Ovary (tissue), 10 donors: ENCODE measurements at places on chromosomes 13 and 19.

DNA sequence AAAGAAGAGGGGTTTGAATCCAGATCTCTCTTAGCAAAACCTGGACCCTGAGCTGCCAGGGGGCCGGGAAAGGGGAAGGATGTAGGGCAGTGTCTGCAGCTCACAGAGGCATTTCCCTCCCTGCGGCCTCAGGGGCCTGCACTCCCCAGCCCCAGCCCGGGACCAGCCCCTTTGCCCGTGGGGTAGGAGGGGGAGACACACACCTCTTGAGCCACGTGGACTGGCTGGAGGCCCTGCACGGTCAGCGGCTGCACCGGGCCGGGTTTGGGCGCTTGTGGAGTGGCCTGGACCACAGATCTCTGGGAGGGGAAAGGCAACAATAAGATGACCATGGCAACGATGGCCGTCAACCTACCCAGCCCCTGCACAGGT lies 26.9 kb downstream of the RFX1 start:
- no peak for DNase-seq

DNA sequence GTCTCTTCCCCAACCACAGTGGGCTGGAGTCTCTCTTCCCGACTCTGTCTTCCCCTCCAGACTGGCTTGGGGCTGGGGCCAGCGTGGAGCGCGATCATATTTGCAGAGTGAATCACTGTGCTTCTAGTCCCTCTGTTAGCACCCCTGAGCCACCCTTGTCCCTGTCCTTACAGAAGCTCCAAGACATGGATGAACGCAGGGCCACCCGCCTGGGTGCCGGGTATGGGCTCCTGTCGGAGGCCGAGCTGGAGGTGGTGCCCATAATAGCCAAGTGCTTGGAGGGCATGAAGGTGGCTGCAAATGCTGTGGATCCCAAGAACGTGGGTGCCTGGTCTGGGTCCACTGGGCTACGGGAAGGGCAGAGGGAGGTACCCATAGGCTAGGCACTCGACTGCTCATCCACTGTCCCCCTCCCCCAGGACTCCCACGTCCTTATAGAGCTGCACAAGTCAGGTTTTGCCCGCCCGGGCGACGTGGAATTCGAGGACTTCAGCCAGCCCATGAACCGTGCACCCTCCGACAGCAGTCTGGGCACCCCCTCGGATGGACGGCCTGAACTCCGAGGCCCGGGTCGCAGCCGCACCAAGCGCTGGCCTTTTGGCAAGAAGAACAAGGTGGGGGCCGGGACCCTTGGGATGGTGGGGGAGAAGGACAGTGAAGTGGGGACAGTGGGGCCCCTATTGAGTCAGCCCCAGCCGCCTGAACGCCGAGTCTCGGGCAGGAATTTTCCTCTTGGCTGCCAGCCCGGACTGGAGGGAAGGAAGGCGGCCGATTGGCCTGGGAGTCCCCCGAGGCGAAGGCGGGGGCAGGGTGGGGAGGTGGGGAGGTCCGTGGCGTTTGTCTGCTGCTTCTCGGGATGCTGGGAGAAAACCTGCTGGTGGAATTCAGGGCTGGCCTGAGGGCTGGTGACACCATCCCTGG lies 5.2 kb downstream of the TRIP10 start:
- peak; percentile 93 for DNase-seq

DNA sequence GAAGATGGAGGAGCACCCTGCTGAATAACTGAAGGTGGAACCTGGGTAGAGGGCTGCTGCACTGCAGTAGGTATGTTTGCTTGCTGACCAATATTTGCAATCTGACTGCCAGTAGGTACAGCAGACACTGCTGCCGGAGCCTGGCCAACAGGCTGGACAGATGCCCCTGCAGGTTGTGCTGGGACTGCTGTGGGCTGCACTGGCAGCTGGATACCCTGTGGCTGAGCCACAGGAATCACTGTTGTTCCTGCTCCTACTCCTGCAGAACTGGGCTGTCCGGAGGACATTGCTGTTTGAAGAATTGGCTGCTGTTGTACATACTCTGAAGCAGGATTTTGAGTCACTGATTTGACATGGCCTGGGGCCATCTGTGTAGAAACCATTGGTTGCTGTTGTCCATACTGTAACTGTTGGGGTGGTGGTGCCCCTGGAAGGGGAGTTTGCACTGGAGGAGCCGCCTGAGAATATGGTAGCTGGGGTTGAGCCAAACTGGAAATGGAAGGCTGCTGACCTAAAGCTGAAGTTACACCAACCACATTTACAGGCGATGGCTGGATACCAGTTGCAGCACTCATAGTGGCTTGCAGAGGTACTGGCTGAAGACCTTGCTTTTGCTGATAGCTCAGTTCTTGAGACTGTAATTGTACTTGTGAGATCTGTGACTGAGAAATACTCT lies 2.2 kb downstream of the TSC22D1 start:
- no peak for DNase-seq

GRCh38 chr19:16073988-16074387 lies 2.3 kb upstream of the TPM4 start:
- DNase-seq: peak; percentile 14

- no peak for DNase-seq
These were observed 519.9 kb downstream of the PCDH17 start for GRCh38 chr13:58151452-58151851.

DNA sequence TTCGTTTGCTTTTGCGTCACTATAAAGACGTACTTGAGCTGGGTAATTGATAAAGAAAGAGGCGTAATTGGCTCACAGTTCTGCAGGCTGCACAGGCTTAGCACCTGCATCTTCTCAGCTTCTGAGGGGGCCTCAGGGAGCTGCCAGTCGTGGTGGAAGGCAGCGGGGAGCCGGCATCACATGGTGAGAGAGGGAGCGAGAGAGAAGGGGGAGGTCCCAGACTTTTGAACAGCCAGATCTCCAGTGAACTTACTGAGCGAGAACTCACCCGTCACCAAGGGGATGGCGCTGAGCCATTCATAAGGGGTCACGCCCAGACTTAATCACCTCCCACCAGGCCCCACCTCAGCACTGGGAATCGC lies 58.7 kb upstream of the F7 start:
- no peak for DNase-seq

- DNase-seq: no peak
These were observed 198.8 kb downstream of the MYO16 start for GRCh38 chr13:108828086-108828815.
